ENCODE measurements at places on chromosomes 3 and 15.
A peak's percentile ranks its signal among the peaks of the same experiment; 100 is the strongest.

GRCh38 chr15:98614681-98615080 lies 33.7 kb upstream of the IGF1R start:
- no peak overlapping the region for H3K4me3 ChIP-seq
- no peak for DNase-seq

GRCh38 chr3:46725621-46726314 lies 8.1 kb upstream of the PRSS50 start:
- peaks cover 8% of the 10 kb centered on the region for H3K27me3 ChIP-seq
- no peak overlapping the region for H3K4me3 ChIP-seq
- H3K36me3 ChIP-seq: no peaks in the 10 kb centered on the region

DNA sequence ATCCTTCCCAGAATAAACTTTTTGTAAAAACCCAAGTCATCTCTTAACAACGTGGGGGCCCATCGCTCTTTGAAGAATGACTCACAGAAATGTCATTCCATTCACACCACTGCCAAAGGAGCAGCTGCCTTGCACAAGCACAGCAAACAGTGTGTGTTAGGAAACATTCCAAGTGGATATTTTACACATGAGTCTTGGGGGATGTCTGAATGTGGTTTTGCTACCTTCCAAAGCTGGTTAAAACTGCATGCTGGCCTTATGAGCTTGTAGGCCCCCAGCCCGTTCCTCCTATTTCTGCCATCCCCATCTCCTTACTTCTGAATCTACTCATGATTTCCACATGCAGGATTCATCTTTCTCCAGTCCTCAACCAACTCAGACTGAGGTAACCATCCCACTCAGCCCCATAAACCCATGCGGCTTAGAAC lies 130.8 kb downstream of the CPNE4 start:
- no peaks in the 10 kb centered on the region for H3K27me3 ChIP-seq
- no peaks in the 10 kb centered on the region for H3K36me3 ChIP-seq
- peak overlapping the region; percentile 92 for H3K27ac ChIP-seq
- H3K4me3 ChIP-seq: peak overlapping the region; percentile 39
- H3K4me1 ChIP-seq: peaks cover 33% of the 10 kb centered on the region

DNA sequence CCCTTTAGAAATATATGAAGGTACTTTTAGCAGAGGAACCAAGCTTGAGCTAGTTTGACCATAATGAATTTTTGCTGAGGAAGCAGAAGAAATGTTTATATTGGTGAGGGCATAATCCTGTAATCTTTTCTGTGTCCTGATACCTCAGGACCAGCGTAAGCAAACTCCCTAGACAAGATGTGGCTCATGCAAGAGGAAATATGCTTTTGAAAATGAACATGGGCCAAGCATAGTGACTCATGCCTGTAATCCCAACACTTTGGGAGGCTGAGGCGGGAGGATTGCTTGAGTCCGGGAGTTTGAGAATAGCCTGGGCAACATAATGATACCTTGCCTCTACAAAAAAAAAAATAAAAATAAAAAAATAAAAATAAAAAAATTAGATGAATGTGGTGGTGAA lies 78.5 kb downstream of the PPARG start:
- H3K36me3 ChIP-seq: no peaks in the 10 kb centered on the region
- H3K27me3 ChIP-seq: no peaks in the 10 kb centered on the region
- no peak overlapping the region for H3K27ac ChIP-seq
- H3K4me3 ChIP-seq: no peak overlapping the region
- no peak for DNase-seq
- H3K4me1 ChIP-seq: peaks cover 7% of the 10 kb centered on the region

- peaks cover 24% of the 10 kb centered on the region for H3K36me3 ChIP-seq
- no peak overlapping the region for H3K27ac ChIP-seq
- peaks cover 14% of the 10 kb centered on the region for H3K4me1 ChIP-seq
- H3K4me3 ChIP-seq: no peak overlapping the region
- DNase-seq: no peak
- H3K27me3 ChIP-seq: no peaks in the 10 kb centered on the region
Measured at GRCh38 chr15:38477637-38478036, 23.7 kb downstream of the FAM98B start.

GRCh38 chr15:78037328-78037727 lies 40.2 kb downstream of the TBC1D2B start:
- H3K27me3 ChIP-seq: no peaks in the 10 kb centered on the region
- H3K4me3 ChIP-seq: no peak overlapping the region
- no peak overlapping the region for H3K27ac ChIP-seq
- no peaks in the 10 kb centered on the region for H3K4me1 ChIP-seq
- DNase-seq: no peak

GRCh38 chr3:100125161-100125938 lies 11.0 kb upstream of the FILIP1L start:
- no peak overlapping the region for H3K4me3 ChIP-seq
- no peaks in the 10 kb centered on the region for H3K36me3 ChIP-seq
- DNase-seq: peak; percentile 6
- no peak overlapping the region for H3K27ac ChIP-seq
- no peaks in the 10 kb centered on the region for H3K27me3 ChIP-seq

DNA sequence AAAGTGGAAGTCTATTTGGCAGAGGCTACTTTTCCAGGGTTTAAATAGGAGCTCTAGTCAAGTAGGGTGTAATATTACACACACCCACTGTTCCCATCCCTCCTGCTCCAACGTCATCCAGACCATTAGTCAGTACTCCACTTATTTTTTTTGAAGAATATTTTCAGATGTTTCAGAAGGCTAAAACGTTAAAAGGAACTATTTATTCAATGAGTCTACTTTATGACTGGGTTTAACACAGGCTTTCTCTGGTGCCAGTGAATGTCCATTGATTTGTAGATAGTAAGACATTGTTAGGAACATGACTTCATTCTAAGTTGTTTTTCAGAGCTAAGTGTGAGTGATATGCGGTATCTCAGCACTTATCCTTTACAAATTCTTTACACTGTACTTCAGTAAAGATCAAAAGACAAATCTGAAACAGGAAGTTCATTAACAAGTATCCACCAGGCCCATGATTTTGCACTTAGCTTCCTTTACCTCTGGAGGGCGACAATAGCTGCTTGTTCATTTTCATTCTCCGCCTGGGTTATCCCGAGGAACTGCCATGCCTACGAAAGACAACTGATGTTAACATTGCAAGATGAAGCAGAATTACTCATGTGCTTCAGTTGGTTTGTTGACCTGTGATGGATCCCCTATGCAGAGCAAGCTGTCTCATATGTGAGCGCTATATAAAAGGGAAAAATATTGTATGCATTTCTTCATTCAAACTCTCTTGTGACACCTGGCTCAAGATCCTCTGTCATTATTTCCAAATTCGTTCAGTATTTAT lies 158.7 kb downstream of the USP13 start:
- peak overlapping the region; percentile 95 for H3K27ac ChIP-seq
- H3K36me3 ChIP-seq: no peaks in the 10 kb centered on the region
- H3K27me3 ChIP-seq: no peaks in the 10 kb centered on the region
- peaks cover 17% of the 10 kb centered on the region for H3K4me1 ChIP-seq
- peak; percentile 90 for DNase-seq

DNA sequence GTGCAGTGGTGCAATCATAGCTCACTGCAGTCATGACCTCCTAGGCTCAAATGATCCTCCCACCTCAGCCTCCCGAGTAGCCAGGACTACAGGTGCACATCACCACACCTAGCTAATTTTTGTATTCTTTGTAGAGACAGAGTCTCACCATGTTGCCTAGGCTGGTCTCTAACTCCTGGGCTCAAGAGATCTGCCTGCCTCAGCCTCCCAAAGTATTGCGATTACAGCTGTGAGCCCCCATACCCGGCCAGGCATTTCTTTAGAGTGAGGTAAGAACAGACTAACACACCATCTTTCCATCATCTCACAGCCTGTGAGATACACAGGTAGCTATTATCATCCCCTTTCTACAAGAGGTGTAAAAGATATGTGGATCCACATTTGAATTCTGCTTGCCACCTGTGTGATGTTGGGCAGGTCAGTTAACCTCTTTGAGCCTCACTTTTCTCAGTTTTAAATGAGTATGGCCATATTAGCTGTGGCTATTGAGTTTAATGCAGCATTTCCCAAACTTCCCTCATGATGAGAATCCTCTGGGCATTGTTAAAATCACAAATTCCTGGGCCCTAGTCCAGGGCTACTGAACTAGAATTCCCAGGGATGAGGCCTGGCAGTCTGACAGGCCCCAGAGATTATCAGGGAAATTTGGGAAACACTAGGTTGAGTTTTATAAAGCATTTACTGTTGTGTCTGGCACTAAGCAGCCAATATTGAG lies 46.0 kb downstream of the ANP32A start:
- DNase-seq: peak; percentile 14
- peaks cover 6% of the 10 kb centered on the region for H3K36me3 ChIP-seq
- H3K27me3 ChIP-seq: no peaks in the 10 kb centered on the region
- no peak overlapping the region for H3K4me3 ChIP-seq
- no peak overlapping the region for H3K27ac ChIP-seq
- H3K4me1 ChIP-seq: no peaks in the 10 kb centered on the region

DNA sequence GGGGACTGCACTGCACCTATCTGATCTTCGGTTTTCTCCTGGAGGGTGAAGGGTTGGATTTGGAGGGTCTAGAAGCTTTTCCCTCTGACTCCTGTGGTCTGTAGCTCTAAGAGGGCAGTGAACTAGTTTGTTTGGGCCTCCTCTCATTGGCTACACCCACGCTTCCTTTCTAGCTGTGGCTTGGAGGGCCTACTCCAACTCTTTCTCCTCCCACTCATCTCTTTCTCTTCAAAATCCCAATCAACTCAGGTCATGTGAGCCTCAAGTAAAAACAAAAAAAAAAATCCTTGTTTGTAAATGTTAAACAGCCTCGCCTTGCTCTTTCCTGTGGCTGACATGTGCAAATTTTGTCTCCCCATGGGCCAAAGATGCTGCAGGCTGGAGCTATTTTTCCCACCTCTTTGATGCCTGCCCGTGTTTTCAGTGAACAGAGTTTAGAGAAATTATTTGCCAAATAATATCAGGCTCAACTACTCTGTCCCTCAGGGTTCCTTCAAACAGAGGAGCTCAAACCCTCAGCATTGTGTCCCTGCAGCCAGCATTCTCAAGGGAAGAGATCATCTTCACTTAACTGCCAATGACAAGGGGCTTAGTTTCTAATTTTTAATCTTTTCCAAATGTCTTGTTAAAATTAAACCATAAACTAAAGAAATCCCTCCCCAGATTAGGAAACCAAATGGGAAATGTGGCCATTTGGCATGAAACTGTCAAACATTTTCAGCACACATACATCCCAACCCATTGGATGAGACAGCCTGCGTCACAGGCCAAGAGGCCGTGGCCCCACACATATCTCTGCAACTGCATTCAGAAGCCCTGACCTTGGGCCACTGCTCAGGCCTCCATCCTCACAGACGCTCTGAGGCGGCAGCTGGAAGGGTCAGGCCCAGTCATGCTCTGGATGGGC lies 114.8 kb upstream of the THBS1 start:
- peaks cover 31% of the 10 kb centered on the region for H3K4me1 ChIP-seq
- H3K4me3 ChIP-seq: no peak overlapping the region
- no peaks in the 10 kb centered on the region for H3K27me3 ChIP-seq
- DNase-seq: peak; percentile 45
- peak overlapping the region; percentile 72 for H3K27ac ChIP-seq
- no peaks in the 10 kb centered on the region for H3K36me3 ChIP-seq

DNA sequence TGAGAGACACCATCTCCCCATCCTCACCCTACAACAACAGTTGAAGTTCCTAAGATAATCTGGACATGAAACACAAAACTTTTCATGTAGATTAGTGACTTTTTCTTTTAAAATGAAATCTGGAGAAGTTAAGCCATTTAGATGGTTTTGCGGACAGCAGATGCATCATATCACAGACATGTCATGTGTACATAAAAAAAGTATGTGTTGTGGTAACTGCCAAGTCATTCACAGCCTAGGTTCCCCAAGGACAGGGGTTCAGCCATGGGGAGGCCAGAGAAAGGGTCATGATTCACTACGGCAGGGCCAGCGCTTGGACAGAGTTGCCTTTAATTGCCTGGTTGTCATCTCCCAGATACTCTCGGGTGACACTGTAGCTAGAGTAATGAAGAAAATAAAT lies 163.2 kb downstream of the PDZRN3 start:
- no peaks in the 10 kb centered on the region for H3K36me3 ChIP-seq
- no peak overlapping the region for H3K27ac ChIP-seq
- peaks cover 8% of the 10 kb centered on the region for H3K4me1 ChIP-seq
- no peak overlapping the region for H3K4me3 ChIP-seq
- DNase-seq: peak; percentile 5
- H3K27me3 ChIP-seq: no peaks in the 10 kb centered on the region

DNA sequence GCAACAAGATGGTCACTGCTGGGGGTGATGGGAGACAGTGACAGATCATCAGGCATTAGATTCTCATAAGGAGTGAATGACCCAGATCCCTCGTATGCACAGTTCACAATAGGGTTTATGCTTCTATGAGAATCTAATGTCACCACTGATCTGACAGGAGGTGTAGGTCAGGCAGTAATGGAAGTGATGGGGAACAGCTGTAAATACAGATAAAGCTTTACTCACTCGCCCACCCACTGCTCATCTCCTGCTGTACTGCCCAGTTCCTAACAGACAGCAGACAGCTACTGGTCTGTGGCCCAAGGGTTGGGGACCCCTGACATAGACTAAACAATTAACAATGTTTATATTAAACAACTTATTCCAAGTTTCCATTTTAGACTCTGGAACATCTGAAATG lies 25.4 kb downstream of the IFT80 start:
- H3K4me1 ChIP-seq: peaks cover 64% of the 10 kb centered on the region
- no peaks in the 10 kb centered on the region for H3K27me3 ChIP-seq
- H3K4me3 ChIP-seq: no peak overlapping the region
- no peaks in the 10 kb centered on the region for H3K36me3 ChIP-seq
- H3K27ac ChIP-seq: no peak overlapping the region
- no peak for DNase-seq

DNA sequence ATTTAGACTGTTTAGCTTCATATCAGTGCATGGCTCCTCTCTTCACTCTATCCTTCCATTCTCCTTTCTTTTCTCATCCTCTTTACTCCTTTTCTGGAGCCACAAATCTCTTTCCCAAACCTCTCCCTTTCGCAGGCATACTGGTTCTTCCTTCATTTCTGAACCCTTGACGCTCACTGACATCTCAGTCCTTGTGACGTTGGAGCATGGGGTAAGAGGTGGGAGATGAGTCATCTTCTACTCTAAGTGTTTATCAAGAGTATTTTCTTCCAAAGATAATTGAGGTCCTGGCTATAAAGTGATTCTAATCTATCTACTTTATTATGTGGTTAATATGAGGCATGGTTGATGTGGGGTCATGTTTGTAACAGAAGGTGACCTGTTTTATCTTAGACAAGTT lies 414.2 kb downstream of the AGBL1 start:
- H3K4me3 ChIP-seq: no peak overlapping the region
- no peaks in the 10 kb centered on the region for H3K4me1 ChIP-seq
- DNase-seq: no peak

GRCh38 chr15:25514522-25514921 lies 75.7 kb upstream of the UBE3A start:
- H3K4me1 ChIP-seq: no peaks in the 10 kb centered on the region
- H3K27me3 ChIP-seq: no peaks in the 10 kb centered on the region

- DNase-seq: peak; percentile 55
- H3K27ac ChIP-seq: no peak overlapping the region
- H3K4me1 ChIP-seq: peaks cover 18% of the 10 kb centered on the region
- no peak overlapping the region for H3K4me3 ChIP-seq
- no peaks in the 10 kb centered on the region for H3K36me3 ChIP-seq
- no peaks in the 10 kb centered on the region for H3K27me3 ChIP-seq
Measured at GRCh38 chr3:15367059-15367458, 34.7 kb upstream of the SH3BP5 start.

GRCh38 chr3:161969867-161970266 lies 473.3 kb downstream of the OTOL1 start:
- peak; percentile 6 for DNase-seq
- H3K4me3 ChIP-seq: no peak overlapping the region
- no peak overlapping the region for H3K27ac ChIP-seq
- H3K36me3 ChIP-seq: no peaks in the 10 kb centered on the region

Measured in GM23248 (cell line).